ENCODE measurements at places on chromosomes 2 and 18.

- peak; percentile 57 for DNase-seq
Measured at GRCh38 chr2:60350791-60351190, 202.7 kb downstream of the BCL11A start.

GRCh38 chr2:133489641-133490410, 78.4 kb downstream of the NCKAP5 start:
- DNase-seq = no peak

- peak; percentile 67 for DNase-seq
Measured at GRCh38 chr2:230347659-230348305, 20.8 kb downstream of the SP140L start.

DNA sequence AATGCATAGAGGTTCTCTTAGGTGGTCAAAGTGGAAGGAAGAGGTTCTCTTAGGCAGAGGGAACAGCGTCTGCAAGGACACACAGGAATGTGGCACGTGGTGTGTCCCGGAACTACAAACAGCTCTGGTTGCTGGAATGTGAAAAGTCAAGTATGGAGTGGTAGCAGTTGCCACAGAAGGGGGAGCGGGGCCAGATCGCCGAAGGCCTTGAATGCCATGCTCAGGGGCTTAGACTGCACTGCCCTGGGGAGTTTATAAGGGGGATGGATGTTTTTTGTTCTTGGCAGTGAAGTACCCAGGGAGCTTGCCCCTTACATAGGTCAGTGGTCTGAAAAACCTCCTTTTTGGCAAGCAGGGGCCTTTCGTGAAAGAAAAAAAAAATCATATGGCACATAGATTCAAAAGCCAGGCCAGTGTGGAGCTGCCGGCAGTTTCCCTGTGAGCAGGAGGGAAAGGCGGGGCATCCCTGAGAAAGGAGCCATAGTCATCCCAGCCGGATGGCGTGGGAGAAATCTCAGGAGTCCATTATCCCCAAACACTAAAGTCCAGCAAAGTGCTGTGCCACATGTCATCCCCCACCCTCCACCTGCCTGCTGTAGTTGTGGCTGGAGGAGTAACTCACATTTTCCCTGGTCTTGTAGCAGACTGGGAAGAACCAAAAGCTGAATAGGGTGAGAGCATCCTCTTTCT, 45.4 kb downstream of the GORASP2 start:
- DNase-seq = no peak

GRCh38 chr18:14781671-14782070, 33.7 kb downstream of the ANKRD30B start:
- DNase-seq = no peak

DNA sequence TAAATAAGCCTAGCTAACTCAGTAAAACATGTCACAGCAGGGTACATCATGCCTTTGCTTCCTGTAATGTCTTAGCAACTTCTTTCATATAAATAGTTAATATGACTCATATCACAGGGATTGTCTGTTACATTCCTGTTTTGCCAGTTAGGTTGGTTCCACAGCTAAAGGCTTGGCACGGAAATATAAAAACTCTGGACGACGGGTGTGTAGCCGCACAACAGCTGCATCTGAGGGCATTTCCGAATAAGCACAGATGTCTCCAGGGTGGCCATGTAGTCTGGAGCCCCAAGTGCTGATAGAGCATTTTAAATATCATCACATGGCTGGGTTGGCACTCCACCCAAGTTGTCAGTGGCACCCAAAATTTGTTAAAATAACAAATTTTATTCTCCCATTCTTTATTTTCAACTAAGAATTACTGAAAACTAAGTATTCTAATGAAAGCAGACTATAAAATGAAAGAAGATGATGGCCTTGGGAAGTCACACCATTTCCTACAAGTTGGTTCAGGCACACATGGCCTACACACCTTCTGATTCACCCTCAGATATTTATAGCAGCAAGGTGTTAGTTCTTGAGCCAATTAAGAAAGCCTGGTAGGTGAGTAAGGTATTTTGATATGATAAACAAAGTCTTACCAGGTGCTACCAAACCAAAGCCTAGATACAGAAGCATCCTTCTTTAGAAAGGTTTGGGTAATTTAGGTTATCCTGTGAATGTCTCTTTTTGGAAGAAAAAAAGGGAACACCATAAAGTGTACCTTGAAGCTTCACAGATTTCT, 61.8 kb upstream of the STK17B start:
- DNase-seq = no peak

GRCh38 chr2:64978514-64979268, 10.5 kb upstream of the SLC1A4 start:
- peak; percentile 40 for DNase-seq

- no peak for DNase-seq
Measured at GRCh38 chr2:182792441-182792840, 74.0 kb downstream of the FRZB start.

GRCh38 chr2:144088863-144089262, 431.1 kb downstream of the ZEB2 start:
- no peak for DNase-seq

DNA sequence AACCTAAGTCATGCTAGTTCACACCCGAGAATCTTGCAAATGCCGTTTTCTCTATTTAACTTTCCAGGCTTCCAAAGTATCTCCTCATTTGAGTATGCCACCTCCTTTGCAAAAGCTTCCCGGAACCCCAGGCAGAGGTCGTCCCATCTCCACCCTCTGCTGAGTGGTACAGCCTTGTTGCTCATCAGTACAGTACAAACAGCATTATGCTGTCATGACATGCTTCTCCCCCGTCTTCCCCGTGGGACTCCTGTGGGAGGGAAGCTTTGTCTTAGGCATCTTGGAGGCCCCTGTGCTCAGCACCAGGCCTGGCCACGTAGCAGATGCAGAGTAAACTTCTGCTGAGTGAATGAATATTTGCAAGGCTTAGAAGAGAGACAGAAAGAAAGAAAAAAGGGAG, 102.7 kb downstream of the CDCA7 start:
- DNase-seq = no peak

DNA sequence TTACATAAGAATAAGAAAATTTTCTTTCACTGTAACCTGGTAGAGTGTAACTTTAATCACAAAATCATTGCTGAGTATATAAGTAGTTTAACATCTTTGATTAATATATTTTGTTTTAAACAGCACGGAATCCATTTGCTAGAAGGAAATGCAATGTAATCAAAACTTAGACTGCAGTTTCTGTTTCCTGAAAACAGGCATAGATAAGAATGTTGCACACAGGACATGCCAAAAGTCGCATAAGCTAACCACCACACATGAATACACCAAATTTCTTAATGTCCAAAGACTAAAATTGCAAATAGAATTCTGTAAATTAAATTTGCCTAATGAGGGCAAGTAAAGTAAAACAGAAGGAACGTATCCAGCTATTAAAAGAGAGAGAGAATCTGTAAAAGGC, 51.0 kb upstream of the SERPINB2 start:
- no peak for DNase-seq

- DNase-seq = no peak
Measured at GRCh38 chr2:68798569-68798968, 64.0 kb downstream of the ARHGAP25 start.

- no peak for DNase-seq
Measured at GRCh38 chr2:118058951-118059350, 29.3 kb upstream of the INSIG2 start.

DNA sequence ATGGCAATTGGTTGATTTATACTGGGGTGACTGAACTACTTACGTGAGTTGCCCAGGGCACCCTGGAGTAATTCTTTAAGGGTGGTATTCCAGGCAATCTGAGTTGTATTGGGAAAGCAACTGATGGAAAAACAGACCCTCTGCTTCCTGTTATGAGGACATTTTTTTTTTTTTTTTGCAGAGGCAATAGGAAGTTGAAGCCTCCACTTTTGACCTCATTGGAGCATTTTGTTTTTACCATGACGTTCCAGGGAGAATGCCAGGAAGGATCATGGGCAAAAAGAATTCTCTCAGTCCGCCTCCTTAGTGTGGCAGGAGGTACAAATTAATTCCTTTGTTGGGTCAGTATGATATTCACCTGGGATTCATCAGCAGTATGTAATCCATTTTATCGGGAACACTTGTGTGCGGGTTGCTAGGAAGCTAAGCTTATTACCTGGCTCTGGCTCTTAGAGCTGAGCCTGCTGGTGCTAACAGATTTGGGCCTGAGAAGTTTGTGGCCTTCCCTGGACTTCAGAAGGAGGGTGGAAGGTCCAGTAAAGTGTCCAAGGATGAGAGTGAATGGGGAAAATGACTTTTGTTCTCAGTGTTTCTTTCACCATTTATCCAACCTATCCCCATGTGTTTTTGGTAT, 272.9 kb upstream of the EPAS1 start:
- no peak for DNase-seq

DNA sequence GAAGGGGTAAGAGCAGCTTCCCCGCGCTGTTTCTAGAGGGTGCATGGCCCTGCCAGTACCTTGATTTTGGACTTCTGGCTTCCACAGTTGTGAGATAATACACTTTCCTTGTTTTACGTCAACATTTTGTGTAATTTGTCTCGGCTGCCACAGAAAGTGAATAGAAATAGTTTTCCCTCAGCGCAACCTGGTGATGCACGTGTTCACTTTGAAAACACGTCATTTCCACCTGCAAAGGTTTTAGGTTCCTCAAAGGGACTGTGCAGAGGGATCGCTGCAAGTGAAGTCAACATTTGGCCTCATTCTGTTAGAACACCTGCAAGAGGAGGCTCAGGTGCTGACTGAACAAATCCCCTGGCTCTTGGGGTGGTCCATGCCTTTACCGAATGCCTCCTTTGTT, 71.7 kb downstream of the LONRF2 start:
- DNase-seq = no peak

GRCh38 chr2:100365434-100365833, 43.1 kb upstream of the LONRF2 start:
- DNase-seq = no peak
